Upper lobe of right lung (tissue), 1 donor: ENCODE measurements at places on chromosomes 4 and X. TPM values are rescaled to one million over a fixed set of nuclear protein-coding genes. Genes with fewer than 3 reads are reported as not detected.

Gene AADAT
- 8.9 TPM for total RNA-seq

Gene PALLD
- 179 TPM for total RNA-seq

Gene SLC16A2
- total RNA-seq: 8.1 TPM

Gene MAGEA2B
- total RNA-seq: not detected

Gene SOX3
- total RNA-seq: not detected

Gene CYTL1
- 11.5 TPM for total RNA-seq

Gene LEF1
- 9.1 TPM for total RNA-seq

Gene UBQLN2
- total RNA-seq: 31.6 TPM

Gene APELA
- total RNA-seq: not detected

Gene COL4A5
- 26.6 TPM for total RNA-seq

DNA sequence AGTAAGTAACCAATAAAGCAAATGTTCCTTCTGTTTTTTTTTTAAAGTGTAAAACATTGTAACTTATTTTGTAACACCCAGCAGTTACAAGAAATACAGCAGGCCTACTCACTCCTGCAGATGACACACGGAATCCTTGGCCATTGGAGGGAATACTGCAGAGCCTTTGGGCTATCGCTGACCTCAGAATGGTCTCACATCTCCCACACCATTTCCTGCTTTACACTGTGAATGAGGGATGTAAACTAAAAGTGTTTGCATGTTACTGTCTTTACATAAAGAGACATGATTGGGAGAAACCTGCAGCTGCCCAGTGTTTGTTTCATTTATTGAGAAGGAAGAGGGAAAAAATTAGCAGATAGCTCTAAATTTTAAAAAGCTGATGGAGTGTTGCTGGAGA is 64.1 kb downstream of the USP46 start:
- DNase-seq: no peak

DNA sequence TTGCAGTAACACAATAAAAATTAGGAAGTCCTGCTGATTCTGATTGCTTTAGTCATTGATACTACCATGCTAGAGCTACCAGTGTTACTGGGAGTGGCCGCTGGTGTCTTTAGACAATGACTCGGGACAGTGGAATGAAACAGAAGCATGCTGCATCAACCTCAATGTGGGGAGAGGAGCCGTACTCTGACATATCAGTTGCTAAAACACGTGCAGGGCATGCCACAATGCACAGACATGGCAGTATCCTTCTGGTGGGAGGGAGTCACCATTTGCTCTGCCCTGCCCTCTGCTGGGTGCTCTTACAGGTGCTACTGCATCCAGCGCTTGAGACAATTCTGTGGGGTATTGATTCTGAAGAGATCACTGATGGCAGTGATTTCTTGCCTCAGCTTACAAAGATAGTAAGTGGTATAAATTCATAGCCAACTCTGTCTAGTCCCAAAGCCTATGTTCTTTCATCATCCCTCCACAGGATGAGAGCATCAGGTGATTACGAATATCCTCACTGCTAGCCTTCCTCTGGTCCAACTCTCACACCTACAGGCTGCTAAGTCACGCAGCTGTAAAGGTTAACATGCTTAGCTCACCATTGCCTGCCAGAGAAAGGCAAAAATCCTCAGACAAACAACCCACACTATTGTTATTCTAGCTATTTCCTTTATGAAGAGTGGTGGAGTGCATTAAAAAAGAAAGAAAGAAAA is 43.7 kb downstream of the NSG1 start:
- DNase-seq: no peak

DNA sequence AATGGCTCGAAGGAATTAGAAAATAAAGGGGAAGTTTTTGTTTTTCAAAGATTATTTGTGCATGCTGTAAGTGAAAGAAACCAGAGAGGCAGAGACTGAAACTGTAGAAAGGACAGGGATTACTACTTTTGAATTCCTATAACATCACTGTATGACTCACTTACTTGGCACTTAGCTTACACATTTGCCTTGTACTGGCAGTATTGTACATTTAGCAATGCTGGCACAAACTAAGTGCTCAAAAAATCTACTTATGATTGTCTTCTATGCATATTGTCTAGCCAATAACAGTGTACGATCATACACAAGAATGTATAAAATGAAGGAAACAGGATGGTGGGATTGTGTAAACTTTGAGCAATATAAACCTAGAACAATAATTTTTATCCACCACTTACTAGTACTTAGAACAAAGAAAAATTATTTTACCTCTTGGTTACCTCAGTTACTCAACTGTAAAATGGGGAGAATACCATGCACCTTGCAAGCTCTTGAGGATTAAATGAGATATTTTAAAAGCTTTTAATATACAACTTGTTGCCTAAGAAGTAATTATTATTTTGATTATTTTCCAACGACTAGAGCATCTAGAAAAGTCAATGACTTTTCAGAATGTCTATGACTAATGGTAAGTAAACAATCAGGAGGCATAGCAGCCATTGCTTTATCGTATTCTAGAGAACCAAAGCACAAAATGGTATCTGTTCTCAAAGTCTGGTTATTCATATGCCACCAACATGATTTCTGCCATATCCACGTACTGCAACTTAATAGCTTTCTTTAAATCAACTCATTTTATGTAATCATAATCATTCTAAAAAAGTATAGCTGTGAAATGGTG is 4.7 kb downstream of the FAM120C start:
- no peak for DNase-seq

DNA sequence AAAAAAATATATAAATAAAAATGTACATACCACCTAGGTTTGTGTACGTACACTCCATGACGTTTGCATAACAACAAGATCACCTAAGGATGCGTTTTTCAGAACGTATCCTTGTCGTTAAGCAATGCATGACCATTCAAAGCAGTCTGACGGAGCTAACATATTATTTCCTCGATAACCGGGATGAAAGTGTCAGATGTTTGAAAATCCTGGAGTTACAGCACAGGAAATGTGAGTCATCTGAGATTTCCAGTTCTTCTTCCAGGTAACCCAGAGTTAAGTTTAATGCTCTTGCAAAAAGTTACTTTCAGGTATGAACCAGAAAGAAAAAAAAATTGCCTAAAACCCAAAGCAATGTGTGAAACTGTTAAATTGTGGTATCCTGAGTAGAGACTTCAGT is 107.9 kb downstream of the LDB2 start:
- DNase-seq: no peak

DNA sequence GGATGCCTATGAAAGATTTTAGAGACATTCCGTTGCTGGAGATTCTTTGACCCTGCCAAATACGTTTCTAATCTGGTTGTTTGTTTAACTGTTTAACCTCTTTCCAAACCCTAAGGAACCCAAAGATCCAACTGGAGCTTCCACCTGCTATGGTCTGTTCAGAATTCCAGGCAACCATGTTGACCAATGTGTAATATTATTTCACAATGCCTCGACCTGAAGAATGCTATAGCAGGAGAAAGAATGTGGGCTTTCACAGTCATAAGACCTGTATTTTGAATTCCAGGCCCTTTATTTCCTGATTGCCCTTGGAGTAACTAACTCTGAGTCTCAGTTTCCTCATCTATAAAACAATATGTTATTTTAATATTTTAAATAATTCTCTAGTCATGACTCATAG is 90.8 kb downstream of the COL25A1 start:
- no peak for DNase-seq

DNA sequence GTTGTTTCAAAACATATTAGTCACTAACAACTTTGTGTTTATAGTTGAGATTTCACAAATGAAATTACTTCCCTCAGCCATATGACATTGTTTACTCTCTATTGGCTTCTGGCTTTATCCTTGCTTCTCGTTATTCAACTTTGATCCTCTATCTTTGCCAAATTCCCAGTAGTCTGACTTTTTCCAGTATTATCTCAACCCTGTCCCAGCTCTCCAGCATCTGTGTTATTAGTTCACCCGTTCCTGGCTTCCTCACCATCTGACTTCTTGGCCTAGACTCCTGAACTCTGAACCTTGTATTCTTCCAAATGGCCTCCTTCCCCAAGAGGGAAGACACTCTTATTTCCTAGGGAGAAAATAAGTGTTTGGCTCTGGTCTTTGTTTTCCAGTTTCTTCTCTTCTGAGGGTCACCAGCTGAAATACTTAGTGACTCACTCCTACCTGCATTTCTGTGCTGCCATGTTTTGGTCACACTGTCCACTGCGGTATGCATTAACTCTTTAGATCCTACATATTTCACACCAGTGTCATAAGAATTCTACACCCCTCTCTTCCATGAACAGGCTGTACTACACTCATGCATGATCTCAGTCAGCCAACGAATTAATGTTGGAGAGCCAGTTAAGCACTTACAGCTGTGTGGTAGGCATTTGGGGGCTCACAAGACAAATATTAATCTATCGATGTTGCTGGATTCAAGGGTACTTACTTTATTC is 17.0 kb upstream of the ARHGAP24 start:
- DNase-seq: no peak

GRCh38 chrX:103818842-103819619 is 13.0 kb downstream of the RAB9B start:
- no peak for DNase-seq

DNA sequence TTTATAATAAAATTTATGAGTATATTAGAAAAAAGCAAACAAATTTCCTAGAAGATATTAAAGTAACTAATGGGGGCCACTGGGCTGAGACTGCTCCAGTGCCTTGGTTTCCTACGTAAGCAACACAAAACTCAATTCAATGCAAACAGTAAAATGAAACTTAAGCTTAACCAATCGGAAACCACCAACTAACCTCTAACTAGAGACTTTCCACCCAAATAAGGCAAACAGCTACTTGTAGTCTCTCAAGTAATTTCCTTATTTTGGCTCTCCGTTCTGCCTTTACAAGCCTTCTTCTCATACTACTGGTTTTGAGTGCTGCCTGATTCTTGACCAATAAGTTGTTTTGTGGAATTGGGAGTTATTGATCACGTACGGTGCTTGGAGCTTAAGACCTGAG is 167.3 kb upstream of the VEGFC start:
- no peak for DNase-seq

DNA sequence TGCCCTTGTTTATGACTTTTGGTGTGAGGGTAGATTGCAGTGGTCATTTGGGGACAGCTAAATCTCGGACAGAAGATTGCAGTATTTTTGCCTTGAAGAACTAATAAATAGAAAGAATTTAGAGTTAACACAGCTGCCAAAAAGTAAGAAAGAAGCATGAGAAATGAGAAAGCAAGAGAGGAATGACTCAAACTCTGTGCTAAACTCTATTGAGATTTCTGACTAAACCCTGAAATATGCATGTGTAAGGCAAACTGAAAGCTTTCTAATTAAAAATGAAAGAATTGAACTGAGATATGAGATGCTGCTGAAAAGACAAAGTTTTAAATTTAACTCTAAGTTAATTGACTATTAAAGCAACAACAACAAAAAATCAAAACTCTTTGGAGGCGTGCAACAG is 791.3 kb downstream of the RAB28 start:
- DNase-seq: no peak

DNA sequence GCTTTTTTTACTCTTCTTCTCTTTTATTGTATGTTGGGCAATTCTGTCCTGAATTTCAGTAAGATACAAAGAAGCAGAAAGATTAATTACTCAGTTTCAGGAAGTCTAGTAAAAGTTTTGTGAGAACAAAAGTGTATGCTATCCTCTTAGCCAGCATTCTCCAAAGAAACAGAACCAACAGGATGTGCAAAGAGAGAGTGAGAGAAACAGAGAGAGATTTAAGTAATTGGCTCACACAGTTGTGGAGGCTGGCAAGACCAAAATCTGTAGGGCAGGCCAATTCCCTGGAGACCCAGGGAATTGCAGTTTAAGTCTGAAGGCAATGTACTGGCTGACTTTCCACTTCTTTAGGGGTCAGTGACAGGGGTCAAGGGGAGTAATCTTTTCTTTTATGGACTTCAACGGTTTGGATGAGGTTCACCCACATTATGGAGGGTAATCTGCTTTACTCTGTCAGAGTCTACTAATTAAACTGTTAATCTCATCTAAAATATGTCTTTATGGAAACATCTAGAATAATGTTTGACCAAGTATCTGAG is 59.2 kb upstream of the SLC39A8 start:
- DNase-seq: no peak

DNA sequence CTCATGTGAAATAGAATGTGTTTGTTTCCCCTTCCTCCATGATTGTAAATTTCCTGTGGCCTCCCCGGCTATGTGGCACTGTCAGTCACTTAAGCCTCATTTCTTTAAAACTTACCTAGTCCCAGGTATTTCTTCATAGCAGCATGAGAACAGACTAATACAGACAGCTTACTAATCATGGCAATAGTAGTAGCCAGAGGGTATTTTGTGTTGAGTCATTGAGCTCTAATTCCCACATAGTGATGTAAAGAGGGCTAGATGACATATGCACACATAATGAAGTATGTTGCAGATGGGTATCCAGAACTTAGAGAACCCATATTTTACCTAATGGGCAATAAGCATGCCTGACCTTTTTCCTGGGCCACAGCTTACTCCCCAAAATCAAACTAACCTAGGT is 1197.2 kb downstream of the PCDH7 start:
- no peak for DNase-seq

DNA sequence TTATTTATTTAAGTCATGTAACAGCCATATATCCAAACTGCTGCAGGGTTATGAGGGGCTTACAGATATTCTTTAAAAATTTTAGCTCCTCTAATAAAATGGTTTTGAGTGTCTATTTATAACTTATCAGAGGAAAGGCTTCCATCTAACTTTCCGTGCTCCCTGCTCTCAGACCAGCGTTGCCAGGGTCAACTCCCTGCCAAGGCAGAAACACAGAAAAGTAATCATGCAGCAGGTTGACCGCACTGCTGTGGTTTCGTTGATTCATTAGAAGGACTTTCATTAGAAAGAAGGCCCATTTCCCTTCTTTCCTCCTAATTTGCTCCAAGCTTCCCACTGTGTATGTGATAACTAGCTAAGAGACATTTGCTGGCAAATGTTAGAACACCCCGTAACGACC is 33.9 kb downstream of the BCLAF3 start:
- DNase-seq: no peak

GRCh38 chrX:136755411-136755810 is 25.3 kb downstream of the ARHGEF6 start:
- DNase-seq: no peak

GRCh38 chrX:65874765-65875164 is 165.1 kb downstream of the VSIG4 start:
- no peak for DNase-seq

DNA sequence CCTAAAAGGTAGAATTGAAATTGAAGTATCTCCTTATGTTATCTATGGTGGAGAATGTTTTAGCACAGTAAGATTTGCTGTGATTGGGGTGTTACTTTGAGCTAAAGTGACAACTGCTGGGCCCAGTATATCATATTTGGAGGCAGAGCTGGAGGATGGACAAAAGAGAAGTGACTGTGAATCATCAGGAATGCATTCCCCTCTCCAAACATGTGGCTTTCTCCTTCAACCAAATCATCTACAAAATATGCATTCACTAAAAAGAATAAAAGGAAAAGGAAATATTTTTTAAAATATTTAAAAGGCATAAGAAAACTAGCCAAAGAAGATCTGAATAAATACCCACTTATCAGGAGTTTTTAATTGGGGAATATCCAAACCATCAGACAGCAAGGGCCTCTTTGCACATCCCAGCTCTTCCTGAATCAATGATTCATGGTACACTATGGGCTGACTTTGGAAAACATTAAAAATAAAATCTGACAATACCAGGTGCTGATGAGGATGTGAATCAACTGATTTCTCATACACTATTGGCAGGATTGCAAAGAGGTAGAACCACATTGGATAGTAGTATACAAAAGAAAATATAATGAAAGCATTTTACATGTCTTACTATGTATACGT is 671.7 kb upstream of the NR3C2 start:
- no peak for DNase-seq
